ELR (cell line): ENCODE measurements at places on chromosomes 12 and 14.

- DNase-seq: peak; percentile 91
These were observed 12.3 kb upstream of the SLC35E3 start for GRCh38 chr12:68733661-68734071.

DNA sequence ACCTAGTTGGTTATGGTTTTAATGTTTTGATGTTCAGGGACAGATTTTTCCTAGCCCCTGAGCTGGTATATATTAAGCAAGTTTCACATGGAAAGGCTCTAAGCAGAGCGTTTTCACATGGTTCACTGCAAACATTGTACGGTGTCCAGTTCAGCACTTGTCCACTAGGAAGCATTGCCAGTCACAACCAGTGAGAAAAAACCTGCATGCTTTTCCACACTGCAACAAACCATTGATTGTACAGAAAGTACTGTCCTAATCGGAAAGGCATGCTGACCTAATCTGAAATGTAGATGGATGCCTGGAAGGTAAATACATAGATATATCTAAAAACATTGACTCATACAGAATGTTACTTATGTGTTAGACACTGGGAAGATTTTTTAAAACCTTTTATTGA lies 25.0 kb upstream of the NPAS3 start:
- DNase-seq: no peak

DNA sequence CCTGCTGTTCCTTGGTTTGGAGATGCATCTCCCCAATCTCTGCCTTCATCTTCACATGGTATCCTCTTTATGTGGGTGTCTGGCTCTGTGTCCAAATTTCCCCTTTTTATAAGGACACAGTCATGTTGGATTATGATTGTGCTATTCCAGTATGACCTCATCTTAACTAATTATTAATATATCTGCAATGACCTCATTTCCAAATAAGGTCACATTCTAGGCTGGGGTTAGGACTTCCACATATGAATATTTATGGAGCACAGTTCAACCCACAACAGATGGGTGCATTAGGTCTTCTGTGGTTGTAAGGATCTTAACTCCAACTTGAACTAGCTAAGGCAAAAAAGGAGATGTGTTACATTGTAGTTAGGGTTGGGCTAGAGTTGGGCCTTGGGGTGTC lies 69.4 kb downstream of the ADCK1 start:
- DNase-seq: no peak

DNA sequence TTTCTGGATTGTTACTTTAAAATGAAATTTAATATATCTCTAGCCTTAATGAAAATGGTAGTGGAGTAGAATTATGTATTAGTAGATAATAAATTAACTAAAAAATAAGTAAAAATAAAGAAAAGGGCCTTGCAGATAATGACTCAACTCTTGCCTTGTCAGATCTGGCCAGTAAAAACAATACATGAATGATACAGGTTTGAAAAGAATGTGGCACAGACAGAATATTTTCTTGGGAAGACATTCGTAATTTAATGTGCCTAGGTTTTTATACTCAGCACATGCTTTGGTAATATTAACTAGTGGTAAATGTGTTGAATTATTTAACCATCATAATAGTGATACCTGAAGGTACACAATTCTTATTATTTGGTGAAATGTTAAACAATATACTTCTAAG lies 28.3 kb downstream of the ATF7IP start:
- peak; percentile 61 for DNase-seq

- no peak for DNase-seq
These were observed 12.2 kb downstream of the SLC48A1 start for GRCh38 chr12:47785036-47785886.

DNA sequence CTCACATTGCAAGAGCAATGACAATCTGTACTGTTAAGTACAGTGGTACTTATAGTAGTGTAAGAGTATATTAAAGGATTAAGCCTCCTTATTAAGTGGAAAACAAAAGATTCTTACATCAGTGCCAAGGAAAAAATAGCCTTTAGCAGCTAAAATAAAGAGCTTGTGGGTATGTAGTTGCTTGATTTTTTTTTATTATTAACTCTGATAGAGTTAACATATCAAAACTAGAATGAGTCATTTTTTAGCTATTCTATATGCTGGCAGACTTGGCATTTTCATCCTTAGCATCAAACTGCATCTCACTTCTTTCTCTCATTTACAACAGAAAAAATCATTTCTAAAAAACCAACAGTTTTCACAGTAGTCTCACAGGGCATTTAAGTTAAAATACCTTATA lies 86.5 kb downstream of the ATP2B1 start:
- DNase-seq: peak; percentile 15

DNA sequence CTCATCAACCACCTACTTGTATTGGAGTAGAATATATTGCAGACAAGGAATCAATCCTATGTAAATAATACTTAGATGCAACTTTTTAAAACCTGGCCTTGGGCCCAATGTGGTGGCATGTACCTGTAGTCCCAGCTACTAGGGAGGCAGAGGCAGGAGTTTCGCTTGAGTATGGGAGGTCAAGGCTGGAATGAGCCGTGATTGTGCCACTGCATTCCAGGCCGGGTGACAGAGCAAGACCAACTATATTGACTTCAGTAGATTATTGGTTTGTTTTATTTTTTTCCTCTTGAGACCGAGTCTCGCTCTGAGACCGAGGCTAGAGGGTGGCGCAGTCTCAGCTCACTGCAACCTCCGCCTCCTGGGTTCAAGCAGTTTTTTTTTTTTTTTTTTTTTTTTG lies 3.6 kb downstream of the LARP4 start:
- DNase-seq: no peak

DNA sequence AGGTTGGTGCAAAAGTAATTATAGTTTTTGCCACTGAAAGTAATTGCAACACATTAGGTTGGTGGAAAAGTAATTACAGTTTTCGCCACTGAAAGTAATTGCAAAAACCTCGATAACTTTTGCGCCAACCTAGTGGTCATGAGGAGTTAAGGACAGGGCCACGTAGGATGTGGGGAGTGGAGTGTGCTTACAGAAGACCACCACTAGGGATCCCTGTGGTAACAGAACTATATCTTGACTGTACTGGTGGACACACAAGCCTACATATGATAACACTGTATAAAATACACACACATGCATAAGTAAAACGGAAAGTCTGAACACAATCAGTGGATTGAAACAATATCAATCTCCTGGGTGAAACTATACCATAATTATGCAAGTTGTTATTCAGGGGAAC lies 187.4 kb upstream of the ABCD2 start:
- DNase-seq: peak; percentile 8

DNA sequence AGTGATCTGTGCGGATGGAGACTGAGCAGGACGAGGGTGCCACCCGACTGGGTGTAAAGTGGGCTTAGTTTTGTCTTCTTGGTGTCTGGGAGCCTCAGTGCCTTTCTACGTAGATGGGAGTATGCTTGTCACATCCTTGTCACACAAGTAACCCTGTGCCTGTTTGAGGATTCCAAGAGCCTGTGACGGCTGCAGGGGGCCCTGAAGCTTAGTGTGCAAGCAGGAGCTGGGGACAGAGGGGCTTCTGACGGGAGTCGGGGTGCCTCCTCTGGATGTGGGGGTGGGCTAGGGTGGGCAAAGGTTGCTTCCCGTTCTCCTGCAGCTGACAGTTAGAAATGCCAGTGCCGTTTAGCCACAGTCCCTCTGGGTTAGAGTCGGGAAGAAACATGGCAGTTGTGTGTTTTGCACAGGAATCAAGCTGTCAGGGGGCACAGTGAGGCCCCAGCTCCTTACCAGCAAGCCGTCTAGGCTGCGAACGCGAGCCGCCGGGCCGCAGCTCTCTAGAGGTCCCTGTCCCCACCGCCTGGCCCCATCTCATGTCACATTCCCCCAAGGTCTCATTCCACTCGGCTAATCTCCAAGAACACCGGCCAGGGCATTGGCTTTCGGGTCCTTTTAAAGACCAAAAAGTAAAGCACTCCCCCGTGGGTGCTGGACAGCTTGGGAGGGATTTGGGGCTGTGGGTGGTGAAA lies 7.0 kb downstream of the RTL1 start:
- DNase-seq: no peak
